ENCODE measurements at places on chromosomes 6 and 20.

DNA sequence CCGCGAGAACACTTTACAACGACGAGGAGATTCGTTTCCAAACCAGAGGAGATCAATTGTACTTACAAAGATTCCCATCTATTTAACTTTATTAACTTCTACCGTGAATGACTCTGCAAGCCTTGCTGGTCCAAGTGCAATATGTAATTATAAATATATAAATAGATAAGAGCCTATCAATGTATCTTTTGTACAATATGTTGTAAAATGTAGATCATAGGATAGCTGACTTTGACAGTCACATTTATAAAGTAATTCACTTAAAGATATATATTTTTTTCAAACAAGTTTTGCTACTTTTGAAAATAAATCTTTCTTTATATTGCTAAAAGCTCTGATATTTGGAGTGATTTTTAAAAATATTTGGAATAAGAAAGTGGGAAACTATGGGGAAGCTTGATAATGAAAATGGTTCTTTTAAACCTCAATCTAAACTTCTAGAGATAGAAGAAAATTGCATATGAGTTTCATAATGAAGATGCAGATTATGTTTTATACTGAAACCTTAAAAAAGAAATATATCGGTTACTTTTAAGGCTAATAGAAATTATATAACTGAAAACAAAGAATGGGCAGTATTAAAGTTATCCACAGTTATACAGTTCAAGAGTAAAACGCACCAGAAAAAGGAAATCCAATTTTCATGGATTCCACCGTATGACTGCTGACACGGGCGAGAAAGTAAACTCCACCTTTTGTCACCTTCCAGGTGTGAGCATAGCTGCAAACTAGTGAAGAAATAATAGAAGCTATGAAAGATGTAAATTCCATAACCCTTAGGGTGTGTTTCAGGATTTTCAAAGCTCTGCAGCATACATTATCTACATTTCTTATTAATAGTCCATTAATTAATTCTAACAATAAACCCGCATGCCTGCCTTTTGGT is 3.3 kb downstream of the TCF21 start:
- no peak for DNase-seq

GRCh38 chr20:35238170-35238569 is 11.7 kb downstream of the MMP24 start:
- DNase-seq, result no peak

GRCh38 chr20:53576586-53577318 is 16.9 kb downstream of the ZNF217 start:
- DNase-seq, result no peak

- no peak for DNase-seq
These were observed 776.0 kb downstream of the TFAP2A start for GRCh38 chr6:9638861-9639260.

GRCh38 chr6:78492351-78493017 is 374.9 kb upstream of the IRAK1BP1 start:
- DNase-seq, result no peak

DNA sequence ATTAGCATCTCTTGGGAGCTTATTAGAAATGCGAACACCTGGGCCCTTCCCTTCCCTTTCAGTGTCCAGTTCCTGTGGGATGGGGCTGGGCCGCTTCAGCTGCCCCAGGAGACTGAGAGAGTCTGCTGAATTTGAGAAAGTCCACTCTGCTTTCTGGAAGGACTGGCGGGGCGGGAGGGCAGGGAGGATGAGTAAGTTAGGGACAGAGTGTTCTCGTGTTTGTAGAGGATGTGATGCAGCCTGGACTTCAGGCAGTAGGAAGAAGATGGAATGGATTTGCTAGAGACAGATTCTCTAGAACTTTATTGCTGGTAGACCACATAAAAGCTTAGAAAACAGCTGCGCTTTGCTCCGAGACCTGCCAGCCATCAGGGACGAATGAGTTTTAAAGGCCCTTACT is 1.1 kb upstream of the TULP4 start:
- DNase-seq, result no peak

- DNase-seq, result no peak
These were observed 574.9 kb downstream of the HTR1B start for GRCh38 chr6:76888351-76888750.

DNA sequence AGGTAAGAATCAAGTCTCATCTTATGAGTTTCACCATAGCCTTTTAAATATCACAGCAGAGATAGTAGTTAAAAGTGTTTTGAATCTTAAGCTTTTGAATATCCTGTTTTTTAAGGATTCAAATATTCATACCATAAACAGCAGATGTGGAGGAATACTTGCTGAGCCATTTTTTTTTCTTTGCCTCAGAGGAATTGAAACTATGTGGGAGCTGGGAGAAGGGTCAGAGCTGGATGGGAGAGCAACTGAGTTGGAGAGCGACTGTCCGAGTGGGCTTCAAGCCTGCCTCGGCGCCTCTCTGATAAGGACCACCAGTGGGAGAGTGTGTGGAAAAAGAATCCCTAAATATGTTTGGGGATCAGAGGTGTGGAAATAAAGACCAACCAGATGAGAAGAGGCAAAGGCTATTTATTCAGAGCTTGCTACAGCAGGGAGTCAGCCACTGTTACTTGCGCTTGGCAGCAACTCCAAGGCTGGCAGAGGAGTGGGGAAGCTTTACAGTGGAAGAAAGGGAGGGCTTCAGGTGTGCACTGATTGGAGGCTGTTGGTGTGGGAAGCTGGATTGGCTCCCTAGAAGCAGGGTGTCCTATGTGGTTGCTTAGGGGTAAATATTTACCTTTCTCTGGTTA is 34.3 kb upstream of the MCUR1 start:
- no peak for DNase-seq

DNA sequence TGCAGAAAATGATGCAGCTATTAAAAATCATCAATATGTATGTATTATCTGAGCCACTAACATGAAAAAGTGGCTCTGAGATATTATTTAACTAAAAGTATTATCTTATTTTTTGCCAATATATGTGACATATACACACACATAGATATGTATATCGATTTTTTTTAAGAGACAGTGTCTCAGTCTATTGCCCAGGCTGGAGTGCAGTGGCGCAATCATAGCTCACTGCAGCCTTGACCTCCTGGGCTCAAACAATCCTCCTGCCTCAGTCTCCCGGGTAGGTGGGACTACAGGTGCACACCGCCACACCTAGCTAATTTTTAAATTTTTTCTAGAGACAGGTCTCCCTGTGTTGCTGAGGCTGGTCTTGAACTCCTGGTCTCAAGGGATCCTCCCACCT is 1.6 kb upstream of the TRAF3IP2 start:
- DNase-seq, result no peak

GRCh38 chr20:63974402-63975200 is 4.8 kb downstream of the SAMD10 start:
- DNase-seq, result no peak

DNA sequence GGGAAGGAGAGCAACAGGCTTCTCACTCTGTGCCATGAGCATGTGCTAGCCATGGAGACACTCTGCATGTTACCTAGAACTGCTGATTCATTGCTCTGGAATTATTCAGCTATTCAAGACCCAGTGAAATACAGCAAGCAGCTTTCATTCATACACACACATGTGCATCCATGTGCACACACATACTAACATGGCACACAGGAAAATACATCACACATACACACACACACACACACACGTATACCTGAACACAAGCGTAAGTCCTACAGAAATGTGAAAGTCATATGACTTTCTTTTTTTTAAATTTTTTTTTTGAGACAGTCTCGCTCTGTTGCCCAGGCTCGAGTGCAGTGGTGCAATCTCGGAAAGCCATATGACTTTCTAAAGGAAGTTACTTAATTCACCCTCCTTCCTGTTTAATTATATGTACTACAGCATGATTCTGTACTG is 108.2 kb upstream of the NFATC2 start:
- DNase-seq, result no peak

DNA sequence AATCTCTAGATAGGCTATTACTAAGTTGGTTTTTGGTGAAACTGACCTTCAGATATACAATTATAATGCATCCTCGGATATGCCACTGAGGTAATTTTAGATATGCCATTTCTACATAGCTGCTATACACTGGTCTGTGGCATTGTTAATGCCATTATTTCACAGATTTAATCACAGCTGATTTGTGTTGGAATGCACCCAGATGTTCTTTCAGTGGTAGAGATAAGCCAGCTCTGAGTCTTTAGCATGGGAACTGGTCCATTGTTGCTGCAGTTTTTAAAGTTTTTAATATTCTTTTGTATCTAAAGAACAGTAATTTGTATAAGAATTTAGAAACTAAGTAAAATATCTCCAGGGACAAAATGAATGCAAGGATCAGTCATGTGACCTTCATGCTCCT is 6.8 kb downstream of the TMX4 start:
- no peak for DNase-seq

DNA sequence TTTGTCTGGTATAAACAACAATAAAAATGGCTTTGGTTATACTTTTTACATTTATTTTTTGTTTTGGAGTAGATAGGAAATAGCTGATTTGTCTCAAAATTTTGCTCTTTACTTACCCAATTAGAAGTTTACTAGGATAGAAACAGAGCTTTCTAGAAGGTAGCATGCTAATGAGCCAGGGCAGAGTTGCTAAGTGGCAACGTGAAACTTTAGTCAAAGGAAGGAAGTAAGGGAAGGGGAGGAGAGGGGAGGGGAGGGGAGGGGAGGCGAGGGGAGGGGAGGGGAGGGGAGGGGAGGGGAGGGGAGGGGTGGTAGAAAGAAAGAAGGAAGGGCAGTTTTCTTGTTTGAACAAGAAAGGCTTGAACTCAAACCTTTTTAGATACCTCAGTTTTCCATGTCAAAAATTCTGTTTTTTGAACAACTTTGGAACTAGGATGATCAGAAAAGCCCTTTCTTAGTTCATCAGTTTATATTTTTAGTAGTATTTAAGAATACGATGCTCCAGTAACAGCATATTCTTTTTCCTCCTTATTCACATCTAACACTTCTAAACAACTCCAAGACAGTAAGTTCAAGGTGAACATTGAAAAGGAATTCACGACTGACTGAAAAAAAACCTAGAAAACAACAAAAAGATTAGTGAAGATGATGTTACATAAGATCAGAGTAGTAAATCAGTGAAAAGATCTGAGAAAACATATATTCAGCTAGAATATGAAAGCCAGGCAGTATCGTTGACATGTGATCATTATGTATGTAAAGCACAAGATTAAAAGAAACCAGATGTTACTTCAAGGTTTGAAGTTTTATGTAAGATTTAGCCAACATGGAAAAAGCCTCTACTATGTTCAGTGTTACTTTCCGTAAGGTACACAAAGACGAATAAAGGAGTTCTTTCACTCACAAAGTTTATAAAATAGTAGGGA is 263.4 kb downstream of the ARHGAP18 start:
- DNase-seq, result no peak

DNA sequence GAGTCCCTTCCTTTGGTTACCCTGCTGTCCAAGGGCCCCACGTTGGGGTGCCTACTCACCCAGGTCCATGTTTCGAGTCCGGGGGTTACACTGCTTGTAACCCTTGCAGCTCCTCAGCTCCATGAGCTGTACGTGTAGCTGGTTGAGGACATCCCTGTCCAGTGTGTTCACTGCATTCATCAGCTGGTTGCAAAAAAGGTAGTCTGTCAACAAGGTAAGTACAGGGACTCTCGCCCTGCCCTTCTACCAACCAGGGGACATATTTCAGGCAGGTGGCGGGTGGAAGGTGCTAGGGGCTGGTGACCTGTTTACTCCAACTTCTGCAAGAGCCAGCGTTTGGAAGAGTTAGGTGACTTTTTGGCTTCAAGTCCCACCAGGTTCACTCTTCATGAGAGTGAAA is 123.6 kb downstream of the SULF2 start:
- DNase-seq, result no peak

GRCh38 chr20:63930971-63931553 is 25.2 kb downstream of the UCKL1 start:
- DNase-seq, result no peak

GRCh38 chr6:110731898-110732297 is 83.4 kb downstream of the CDK19 start:
- no peak for DNase-seq

DNA sequence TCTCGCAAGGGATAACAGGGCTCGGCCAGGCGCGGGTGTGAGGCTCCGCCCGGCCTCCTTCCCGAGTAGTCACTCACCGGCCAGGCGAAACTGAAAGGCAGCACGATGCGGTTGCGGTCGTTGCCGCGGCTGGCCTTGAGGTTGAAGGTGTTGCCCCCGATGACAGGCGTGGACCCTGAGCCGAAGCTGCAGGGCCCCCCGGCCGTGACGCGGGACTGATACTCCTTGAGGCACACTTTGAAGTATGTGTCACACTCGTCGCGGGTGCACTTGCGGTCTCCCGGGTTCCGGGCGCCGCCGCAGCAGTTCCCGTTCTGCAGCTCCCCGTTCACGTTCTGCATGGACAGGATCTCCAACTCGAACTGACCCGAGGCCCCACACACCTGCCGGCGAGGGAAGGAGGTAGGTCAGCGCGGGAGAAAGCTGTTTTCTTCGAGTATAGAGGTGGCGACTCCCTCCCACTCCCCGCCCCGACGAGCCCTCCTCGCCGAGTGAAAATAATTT is 1.1 kb downstream of the JAG1 start:
- DNase-seq, result no peak

- DNase-seq, result no peak
These were observed 64.8 kb upstream of the KIF25 start for GRCh38 chr6:167932468-167933276.

DNA sequence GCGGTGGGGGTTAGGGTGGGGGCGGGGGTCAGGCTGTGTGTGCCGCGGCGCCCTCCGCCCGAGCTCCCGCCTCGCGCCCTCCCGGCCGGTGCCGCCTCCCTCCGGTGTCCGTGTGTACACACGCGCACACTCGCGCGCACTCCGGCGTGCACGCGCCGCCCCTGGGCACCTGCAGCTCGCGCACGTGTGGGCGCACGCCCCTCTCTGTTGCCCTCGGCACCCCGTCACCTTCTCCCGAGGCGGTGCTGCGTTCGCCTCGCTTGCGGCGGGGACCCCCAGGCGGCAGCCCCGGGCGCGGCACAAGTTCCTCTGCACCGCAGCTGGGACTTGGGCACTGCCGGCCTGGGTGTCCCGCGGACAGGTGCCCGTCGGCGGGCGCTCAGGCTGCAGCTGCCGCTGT is 525 bp downstream of the MACROD2 start:
- DNase-seq, result no peak

DNA sequence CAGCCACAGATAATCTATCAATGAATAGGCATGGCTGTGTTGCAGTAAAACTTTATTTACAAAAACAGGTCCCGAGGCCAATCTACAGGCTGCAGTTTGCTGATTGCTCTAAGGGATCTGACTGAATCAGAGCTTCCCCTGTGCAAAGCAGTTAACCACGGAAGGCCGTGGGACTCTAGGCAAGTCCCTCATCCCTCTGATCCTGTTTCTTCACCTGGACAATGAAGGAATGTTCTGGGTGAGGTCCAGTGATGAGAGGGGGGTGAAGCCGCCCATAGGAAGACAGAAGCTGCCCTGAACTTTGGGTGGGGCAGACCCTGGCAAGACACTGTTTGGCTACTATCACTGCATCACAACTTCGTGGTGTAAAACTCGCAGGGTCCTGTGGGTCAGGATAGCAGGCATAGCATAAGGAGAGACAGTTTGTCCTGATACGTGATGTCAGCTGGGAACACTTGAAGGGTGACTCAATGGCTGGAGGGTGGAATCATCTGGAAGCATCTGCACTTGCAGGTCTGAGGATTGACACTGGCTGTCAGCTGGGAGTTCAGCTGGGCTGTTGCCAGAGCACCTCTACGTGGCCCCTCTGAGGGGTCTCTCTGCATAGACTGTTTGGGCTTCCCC is 33.3 kb upstream of the TGM2 start:
- DNase-seq, result no peak

- DNase-seq, result no peak
These were observed 8.7 kb downstream of the GFRA4 start for GRCh38 chr20:3654326-3655130.
